Activated naive CD8-positive, alpha-beta T cell treated with anti-CD3 and anti-CD28 coated beads, Interleukin-2, amount 50 U/mL, for 16 hours (primary cell): ENCODE measurements at places on chromosomes 5 and 9.

DNA sequence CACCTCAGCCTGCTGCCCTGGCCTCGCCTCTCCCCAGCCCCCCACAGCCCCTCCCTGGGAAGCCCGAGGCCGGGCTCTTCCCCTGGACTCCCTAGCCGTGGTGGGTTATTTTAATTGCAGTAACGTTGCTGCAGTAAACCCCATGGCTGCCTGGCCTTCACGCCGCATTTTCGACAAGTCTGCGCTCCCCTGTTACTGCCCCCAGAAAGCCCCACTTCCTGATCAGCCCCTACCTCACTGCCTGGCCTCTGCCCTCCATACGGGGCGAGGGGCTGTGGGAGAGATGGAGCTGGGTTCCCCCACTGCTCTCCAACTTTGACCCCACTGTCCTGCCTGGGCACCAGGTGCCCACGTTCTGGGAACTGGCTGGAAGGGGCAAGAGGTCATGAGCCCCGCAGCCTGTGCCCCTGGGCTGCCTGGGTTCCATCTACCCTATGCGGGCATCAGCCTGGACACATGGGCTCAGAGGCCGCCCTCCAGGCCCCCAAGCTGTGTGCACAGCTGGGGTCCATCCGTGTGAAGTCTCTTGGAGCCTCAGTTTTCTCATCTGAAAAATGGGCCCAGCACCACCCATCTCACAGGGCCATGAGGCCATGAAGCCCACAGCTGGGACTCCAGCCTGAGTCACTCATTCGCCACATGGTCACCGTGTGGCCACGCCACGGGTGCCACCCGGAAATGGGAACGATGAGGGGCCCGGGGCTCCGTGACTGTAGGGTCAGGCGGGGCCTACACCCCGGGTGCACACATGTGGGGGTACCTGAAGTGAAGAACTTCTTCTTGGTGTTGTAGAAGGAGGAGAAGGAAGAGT is 11.5 kb downstream of the EGFL7 start:
- DNase-seq = no peak

DNA sequence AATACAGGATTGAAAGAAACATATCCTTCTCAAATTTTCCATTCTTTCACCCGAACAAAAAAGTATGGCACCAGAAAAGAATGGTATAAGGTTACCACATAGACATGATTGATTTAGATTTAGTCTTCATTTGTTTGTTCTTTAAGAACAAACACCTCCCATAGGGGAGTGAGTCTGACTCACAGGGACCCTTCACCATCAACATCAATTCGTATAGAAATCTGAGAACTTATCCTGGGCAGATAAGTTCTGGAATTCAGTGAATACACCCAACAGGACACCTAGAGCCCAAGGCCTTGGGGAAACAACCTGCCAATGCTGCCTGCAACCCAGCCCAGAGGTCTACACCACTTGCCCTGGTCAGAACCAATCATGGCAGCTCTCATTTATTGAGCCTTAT is 46.2 kb downstream of the LHFPL2 start:
- DNase-seq = no peak

GRCh38 chr5:72376381-72376780 is 56.2 kb downstream of the PTCD2 start:
- no peak for DNase-seq

DNA sequence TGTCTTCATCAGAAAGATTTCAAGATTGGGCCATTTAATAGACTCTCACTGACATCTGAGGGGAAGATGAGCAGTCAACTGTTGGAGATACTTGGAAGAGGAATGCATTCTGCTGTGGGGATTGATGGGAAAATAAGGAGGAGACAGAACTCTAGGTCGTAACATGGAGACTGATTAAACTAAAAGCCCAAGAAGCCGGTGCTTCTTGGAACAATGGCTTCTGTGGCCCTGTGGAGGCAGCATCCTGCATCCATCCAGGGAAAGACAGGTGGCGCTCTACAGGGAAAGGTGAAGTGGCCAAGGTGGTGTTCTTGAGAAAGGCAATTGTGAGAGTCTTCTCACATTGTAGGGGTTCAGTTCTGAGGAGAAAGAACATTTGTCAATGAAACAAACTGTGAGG is 31.3 kb downstream of the ZFAND5 start:
- DNase-seq = no peak

GRCh38 chr5:57524348-57525060 is 41.9 kb upstream of the ACTBL2 start:
- DNase-seq = no peak

GRCh38 chr9:26863074-26863473 is 29.5 kb downstream of the CAAP1 start:
- DNase-seq = no peak
